Activated gamma-delta T cell (primary cell): ENCODE measurements at places on chromosomes 5 and 9.

DNA sequence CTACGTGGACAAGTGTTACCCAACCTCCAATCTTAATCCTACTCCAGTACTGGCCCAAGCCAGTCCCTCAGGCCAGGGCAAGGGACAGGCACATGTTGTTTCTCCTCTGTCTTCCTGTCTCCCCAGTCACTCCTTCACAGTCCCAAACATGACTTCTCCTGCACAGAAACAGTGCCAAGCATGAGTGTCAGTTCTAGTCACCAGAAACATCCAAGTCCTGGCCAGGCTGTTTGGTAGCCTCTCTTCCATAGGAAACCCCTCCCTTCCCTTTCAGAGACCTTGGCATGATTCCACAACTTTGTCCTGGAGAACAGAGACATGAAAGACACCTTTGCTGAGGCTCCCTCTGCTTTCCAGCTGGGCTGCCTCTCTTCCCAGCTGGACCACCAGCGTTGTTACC lies 56.2 kb upstream of the SLC2A8 start:
- no peak for DNase-seq

DNA sequence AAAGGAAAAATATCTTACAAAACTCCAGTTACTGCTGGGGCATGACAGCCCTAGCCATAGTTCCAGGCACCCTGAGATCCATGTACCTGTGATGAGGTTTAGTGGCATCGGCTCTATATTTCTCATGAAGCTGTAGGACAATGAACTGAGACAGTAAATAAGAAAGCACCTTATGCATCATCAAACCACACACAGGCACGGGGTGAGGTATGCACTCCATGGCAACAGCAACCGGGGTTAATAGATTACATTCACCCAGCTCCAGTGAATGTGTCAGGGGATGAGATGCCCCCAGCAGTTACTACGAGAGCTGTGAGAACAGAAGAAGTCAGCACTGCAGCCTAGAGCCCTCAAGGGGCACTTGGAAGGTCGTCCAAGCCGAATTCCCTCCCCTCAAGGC lies 162.0 kb upstream of the S1PR3 start:
- no peak for DNase-seq

DNA sequence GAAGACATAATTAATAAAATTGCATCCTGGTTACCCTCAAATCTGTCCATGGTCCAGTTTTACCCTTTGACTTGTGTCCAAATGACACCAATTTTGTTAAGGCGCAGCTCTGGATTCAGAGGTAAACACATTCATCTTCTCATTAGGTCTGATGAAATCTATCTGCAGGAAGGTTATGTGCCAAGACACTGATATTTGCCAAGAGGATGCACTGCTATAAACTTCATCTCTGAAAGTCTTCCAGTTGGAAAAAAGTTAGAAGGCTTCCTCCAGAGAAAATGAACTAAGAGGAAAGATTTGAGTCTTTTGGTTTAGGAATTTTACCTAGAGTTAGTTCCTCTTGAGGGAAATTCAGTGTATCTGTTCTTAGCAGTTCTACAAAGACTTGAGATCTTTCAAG lies 717.8 kb downstream of the DTWD2 start:
- no peak for DNase-seq

DNA sequence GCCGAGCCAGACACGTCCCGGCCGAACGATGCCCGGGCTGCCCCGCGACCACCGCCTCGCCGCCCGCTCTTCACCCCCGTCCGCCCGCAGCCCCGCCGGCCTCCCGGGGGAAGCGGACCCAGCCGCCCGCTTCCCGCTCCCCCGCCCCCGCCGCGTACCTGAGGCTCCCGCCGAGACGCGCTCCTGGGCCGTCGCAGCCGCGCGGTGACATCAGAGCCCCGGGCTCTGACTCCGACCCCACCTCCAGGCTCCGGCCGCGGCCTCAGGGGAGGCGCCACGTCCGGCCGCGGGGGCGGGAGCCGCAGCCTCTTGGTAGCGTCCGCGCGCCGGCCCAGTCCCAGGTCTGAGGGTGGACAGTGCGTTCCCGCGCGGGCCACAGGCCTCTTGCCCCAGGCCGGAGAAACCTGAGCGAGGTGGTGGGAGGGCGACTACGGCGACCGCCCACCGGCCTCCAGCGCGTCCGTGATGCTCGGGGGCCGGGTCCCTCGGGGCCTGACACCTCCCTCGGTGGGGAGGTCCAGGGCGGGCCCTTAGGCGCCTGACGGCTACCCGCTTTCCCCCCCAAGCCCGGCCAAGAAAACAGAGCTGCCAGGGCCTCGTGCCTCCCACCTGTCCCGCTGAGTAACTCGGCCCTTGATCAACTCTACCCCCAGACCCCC lies at the start of gene SHROOM1:
TSS of gene SHROOM1 (minus strand) at position 212 of the 659 bp plus-strand sequence. CDS start 4,507 bp downstream, outside the sequence.
- DNase-seq = no peak

- DNase-seq = no peak
These were observed 184.4 kb downstream of the CWC27 start for GRCh38 chr5:64952951-64953673.

- peak; percentile 19 for DNase-seq
These were observed 3.1 kb downstream of the IER5L start for GRCh38 chr9:129174724-129175514.
